ENCODE measurements at places on chromosomes 12 and 14.

GRCh38 chr14:105087308-105087962, 22.2 kb upstream of the GPR132 start:
- DNase-seq: no peak

GRCh38 chr14:93040982-93041381, 74.7 kb downstream of the ITPK1 start:
- DNase-seq: no peak

GRCh38 chr12:132418393-132418925, 71.5 kb upstream of the FBRSL1 start:
- DNase-seq: no peak

GRCh38 chr14:36827861-36828260, 166.2 kb downstream of the PAX9 start:
- no peak for DNase-seq

DNA sequence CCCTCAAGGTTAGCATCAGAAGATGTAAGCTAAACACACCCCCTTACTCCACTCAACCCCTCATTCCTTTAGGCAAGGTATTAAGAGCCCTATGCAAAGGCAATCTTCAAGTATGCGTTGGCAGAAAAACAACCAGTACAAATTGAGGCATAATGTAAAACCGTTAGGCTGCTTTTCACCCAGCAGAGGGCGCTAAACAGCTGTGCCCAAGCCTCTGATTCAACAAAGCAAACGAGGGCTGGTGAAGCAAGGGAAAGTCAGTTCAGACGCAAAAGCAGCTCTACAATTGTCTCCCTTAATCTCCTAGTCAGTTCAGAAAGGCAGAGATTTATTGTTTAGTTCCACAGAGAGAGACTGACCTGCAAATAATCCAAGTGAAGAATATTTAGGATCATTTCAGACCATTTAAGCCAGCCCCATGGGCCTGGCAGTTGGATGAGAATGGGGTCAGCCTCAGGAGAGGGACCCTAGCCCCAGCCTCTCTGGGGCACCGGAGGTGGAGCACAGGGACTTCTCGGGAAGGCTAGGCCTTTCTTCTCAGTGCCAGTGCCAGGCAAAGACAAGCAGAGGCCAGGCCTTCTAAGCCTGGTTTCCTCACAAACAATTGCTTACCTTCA, 23.5 kb downstream of the DCAF5 start:
- DNase-seq: peak; percentile 70

DNA sequence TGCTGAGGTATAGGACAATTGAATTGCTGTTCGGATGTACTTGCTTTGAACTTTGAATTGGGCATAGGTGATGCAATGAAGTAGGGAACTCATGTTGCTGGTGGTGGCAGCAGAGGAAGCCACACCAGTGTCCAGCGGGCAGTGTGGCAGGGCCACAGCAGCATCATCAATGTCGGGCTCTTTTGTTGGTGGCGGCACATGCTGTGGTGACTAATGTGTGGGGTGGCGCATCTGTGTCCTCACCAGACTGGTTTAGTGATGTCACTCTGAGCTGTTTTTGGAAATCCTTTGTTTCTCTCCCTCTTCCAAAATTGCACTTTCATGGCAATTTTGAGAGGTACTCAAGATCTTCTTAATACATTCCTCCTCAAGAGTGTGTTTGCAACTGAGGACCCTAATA, 187.6 kb downstream of the ETNK1 start:
- DNase-seq: no peak

DNA sequence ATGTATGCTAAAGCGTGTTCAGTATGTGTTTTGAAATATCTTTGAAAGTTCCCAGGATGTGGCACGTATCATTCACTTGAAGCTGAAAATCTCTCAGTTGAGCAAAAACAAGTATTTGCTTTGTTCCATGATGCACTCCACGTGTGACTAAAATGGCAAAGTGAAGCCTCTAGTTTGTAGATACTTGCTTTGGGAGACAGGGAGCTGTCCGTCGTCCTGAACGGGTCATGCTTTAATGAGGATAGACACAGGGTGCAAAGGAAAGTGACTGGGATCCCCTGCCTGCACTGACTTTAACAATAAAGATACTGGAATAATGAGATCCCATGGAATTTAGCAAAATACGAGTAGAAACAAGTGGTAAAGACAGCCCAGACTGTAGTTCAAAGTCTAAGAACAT, 991.4 kb downstream of the NRXN3 start:
- no peak for DNase-seq

DNA sequence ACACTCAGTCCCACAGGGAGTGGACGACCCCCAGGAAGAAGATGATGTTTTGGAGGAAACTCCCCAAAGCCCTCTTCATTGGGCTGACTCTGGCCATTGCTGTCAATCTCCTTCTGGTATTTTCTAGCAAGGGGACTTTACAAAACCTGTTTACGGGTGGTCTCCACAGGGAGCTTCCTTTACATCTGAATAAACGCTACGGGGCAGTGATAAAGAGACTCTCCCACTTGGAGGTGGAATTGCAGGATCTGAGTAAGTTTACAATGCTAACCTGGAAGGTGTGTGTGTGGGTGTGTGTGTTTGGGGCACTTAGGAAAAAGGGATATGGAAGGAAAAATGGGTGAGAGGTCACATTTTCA, 416 bp downstream of the GALNT8 start:
- no peak for DNase-seq

DNA sequence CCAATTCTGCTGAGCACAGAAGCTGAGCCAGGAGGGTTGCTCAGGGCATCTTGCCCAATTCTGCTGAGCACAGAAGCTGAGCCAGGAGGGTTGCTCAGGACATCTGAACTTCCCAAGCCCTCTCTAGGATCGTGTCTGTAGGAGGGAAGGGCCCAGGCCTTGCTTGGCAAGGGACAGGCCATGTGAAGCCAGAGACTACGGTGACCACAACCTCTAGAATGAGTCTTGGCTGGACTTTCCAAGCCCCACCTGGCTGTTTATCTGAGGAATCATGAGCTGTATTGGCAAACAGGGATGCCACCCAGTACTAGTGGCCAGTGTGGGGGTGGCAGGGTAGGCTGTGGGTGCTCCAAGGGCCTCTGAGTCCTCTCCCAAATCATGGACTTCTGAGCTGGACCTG, 7.7 kb upstream of the SERPINA6 start:
- no peak for DNase-seq

GRCh38 chr12:124605150-124605882, 37.9 kb upstream of the NCOR2 start:
- no peak for DNase-seq

DNA sequence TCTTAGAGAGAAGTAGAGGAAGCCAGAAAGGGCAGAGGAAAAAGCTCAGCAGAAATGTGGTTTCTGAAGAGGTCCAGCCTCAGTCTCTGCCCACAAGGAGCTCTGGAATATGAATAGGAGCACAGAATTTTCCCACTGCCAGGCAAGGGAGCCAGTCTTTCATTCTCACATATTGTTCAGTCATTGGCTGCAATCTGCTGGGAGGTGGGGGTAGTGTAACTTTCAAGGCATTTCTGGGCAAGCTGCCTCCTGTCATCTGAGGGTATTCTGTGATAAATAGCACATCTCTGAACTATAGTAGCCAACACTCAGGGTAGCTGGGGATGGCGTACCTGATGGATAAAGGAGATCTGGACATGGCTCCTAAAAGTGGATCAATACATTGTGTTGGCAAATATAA, 127.2 kb downstream of the LRRK2 start:
- no peak for DNase-seq

DNA sequence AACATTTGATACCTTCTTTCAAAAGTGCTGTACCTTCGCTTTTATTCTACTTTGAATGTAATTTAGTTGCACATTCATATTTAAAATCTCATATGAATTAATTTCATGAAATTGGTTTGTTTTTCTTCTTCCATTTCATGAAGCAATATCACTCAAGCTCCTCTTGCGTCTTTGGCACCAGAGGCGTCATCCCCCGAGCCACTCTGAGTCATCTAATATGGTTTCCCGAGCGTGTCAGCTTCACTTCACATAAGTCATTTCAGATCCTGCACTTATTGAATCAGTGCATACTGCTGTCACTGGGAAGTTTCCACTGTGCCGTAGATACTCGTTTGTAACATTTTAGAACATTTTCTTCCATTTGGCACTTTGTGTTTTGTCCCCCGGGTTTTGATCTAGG, 105.6 kb downstream of the SLC25A47 start:
- DNase-seq: no peak

- no peak for DNase-seq
These were observed 6.2 kb upstream of the SLC15A4 start for GRCh38 chr12:128829861-128830504.

DNA sequence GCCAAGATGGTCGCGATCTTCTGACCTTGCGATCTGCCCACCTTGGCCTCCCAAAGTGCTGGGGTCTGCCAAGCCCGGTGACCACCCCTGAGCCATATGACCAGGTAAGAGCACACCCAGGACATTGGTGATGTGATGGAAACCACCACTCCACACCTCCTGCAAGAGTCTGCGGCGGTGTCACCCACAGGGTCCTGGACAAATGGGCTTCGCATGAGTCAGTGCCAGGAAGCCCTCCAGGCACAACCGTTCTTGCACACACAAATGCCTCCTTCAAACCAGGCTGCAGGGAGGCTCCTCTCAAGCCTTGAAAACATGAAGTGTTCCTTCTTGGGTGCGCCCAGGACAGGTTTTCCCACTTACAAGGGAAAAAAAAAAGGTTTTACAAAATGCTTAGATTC, 16.6 kb downstream of the PITPNM2 start:
- no peak for DNase-seq

DNA sequence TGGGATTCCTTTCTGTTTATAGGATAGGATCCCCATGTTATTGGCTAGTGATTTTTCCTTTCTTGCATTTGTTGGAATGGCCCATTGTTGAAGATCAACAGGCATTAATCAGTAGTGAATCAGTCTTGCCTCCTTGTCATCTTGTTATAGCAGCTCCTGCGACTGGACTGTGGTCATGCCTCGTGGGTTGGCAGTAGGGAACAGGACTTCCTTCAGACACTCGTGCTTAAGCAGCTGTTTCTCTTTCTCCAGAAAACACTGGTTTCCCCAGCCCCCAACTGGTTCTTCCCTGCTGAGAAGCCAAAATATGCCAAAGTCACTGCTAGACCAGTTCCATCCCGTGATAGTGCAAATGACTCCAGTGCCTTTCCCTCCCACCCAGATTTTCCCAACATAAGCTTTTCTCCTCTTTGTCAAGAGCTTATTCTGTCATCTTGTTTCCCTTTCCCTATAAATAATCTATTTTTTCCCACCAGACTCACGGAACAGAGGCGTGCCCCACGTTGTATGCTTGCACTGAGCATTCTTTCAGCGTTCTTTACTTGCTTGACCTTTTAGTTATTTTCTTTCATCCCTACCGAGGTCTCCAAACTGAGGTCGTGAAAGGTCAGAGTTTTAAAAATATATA, 83.5 kb downstream of the SAMD4A start:
- no peak for DNase-seq

DNA sequence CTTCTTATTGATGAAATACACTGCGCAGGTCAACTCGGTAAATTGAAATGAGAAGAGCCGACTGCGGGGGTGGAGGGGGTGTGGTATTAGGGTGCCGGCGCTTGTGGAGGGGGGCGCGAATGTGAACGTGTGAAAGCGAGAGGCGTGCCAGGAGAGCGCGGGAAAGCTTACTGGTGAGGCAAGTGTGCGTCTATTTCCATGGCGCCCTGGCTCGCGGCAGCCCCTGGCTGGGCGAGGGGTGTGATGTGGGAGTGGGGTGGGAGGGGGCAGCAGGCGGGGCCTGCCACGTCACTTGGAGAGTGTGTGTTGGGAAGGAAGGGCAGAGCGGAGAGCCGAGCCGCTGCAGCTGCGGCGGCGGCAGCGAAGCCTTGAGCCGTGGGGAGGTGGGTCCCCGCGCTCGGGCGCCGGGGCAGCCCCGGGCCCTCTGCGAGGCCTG, 88.8 kb downstream of the GALNT8 start:
- DNase-seq: no peak

GRCh38 chr12:2541631-2542204, 253.1 kb upstream of the FKBP4 start:
- no peak for DNase-seq

- DNase-seq: no peak
These were observed 184.3 kb upstream of the C14orf180 start for GRCh38 chr14:104395276-104395675.

DNA sequence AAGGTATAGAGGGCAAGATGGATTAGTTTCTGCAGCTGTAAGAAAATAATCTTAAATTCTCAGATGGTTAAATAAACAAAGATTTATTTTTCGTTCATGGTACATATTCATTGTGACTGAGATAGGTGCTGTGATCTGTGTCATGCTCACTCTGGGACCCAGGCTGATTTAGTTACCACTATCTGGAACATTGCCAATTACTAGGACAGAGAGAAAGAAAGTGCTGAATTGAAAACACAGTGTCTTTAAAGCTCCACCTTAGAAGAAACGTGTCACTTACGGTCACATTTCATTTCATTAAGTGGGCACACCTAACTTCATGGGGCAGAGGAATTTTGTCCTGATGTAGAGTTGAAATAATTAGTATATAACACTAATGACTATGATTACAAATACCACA, 430.0 kb downstream of the CCDC91 start:
- DNase-seq: no peak

- DNase-seq: peak; percentile 34
These were observed 1.1 kb upstream of the PRKAG1 start for GRCh38 chr12:49019443-49020324.

DNA sequence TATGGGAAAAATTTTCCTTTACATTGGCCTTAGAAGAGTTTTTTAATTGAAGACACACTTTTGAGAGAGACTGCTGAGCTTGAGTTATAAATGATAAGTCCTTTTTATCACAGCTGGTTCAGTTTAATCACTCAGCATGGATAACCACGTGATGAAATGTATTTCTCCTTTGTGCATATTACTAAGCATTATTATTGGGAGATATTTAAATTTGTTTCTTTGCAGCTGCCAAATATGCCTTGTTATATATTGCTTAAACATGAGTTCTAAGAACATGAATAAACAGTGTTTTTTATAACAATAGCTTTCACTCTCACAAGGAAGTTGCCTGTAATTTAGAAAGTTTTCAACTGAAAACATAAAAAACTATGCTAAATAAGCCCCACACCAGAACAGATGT, 293.5 kb upstream of the LRFN5 start:
- DNase-seq: no peak

GRCh38 chr12:130925666-130926015, 28.1 kb upstream of the ADGRD1 start:
- no peak for DNase-seq

GRCh38 chr12:48796976-48797375, 8.1 kb upstream of the ADCY6 start:
- DNase-seq: no peak

- no peak for DNase-seq
These were observed 50.1 kb downstream of the TMEM132C start for GRCh38 chr12:128316973-128317526.

GRCh38 chr14:31180299-31181051, 27.1 kb downstream of the HECTD1 start:
- DNase-seq: no peak

- no peak for DNase-seq
These were observed 4.4 kb upstream of the SOCS2 start for GRCh38 chr12:93568091-93568490.

GRCh38 chr14:84544486-84545131, 985.3 kb upstream of the FLRT2 start:
- DNase-seq: no peak

DNA sequence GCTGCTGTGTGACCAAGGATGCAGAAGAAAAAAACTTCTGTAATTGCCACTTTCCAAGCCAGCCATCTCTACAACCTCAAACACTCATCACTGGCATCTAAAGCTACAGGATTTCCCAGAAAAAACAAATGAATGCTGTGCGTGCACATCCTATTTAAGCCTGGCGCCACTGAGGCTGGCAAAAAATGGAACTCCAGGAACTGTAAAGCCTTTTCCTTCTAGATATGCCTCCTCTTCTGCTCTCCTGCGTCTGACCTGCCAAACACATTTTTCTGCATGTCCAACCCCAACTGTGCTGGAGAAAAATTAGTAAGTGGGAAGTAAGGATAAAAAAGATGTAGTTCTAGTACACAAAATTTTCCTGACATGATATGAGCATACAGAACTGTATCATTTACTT, 184.9 kb downstream of the ITPR2 start:
- DNase-seq: no peak

Measured in activated gamma-delta T cell treated with Interleukin-2 at 50 U/mL for 16 hours (primary cell).